ENCODE measurements at places on chromosomes 1 and 21.

DNA sequence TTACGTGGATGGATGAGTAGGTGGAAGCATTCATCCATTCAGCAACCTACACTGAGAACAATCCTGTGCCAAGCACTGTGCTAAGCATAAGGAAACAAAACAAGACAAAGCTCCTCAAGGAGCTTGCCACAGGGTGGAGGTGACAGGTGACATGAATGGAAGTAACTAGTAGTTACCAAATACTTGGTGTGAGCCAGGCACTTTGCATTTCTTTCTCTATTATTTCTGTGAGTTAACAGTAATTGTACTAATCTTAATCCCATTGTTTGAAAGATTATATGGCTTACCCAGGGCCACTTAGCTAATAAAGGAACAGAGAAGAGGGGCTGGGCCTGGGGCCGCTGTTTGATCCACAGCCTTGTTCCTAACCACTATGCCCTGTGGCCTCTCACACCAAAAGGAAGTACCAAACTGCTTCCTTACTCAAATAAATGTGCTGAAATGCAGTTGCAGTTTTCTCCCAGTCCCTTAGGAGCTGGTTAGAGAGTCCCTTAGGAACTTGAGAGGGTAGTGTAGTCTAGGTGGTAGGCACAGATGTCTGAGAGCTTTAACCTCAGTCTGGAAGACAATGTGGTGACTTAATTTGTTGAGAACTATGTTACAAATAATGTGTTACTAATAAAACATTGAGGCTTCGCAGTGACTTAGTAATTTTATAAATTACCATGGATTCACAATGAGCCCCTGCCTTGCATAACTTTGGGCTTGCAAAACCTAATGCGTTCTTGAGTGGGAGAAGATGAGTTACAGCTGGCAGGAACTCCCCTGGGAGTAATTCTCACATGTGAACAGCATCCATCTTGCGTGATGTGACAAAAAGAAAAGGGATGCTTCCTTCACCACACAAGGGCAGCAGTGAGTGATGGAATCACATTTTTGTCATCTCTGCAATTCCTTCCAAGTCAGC is 69.8 kb downstream of the MPZL1 start:
- DNase-seq: no peak

DNA sequence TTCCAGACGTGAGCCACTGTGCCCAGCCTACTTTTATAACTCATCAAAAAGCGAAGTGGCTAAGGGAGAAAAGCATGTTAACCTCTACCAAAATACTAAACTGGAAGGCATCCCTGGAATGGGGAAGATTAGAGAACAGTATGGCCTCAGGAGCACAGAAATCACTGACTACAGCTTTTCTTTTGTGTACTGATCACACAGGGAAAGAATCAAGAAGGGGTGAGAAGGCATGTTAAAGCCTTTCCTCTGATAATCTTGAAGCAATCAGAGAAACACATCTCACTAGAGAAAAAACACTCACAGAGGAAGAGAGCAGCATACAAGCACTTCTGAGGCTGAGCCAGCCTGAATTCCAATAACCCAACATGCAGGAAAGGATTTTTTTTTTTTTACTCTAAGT is 10.7 kb downstream of the PCAT6 start:
- DNase-seq: no peak

- DNase-seq: no peak
These were observed 143.5 kb upstream of the COA6 start for GRCh38 chr1:234229581-234230387.

GRCh38 chr1:12099610-12100009 is 36.5 kb downstream of the TNFRSF8 start:
- no peak for DNase-seq

DNA sequence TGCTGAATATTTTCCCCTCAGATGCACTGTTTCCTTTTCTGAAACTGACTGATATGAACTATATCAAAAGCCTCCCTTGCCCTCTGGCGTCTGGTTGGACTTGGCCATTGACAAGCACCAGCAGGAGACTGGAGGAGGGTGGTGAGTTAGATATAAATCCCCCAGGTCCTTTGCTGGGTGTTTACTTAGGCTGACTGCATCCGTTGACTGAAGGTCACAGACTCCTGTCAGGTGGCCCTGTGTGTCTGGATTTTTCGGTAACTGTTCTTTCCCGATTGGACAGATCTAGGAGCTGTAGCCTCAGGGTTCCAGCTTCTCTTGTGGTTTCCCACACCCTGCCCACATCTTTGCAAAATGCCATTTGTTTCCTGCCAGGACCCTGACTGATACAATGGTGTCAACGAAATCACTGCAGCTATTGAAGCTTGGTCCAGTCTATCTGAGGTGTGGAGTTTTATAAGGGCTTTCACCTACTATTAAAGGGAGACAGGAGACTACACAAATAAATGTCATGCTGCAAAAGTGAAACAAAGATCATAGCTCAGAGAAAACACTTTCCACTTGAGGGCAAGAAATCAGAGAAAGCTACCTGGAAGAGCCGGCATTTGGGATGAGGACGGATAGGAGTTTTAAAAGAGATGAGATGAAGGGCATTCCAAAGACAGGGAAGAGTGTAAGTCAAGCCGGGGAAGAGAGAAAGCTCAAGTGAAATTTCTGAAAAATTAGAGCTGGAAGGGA is 1.5 kb upstream of the MAGI3 start:
- DNase-seq: no peak

GRCh38 chr1:60727552-60727951 is 354.8 kb upstream of the NFIA start:
- no peak for DNase-seq

GRCh38 chr21:16073586-16073985 is 343.8 kb downstream of the USP25 start:
- DNase-seq: peak; percentile 74

- DNase-seq: no peak
These were observed 17.1 kb downstream of the ATP5PF start for GRCh38 chr21:25717491-25718147.

DNA sequence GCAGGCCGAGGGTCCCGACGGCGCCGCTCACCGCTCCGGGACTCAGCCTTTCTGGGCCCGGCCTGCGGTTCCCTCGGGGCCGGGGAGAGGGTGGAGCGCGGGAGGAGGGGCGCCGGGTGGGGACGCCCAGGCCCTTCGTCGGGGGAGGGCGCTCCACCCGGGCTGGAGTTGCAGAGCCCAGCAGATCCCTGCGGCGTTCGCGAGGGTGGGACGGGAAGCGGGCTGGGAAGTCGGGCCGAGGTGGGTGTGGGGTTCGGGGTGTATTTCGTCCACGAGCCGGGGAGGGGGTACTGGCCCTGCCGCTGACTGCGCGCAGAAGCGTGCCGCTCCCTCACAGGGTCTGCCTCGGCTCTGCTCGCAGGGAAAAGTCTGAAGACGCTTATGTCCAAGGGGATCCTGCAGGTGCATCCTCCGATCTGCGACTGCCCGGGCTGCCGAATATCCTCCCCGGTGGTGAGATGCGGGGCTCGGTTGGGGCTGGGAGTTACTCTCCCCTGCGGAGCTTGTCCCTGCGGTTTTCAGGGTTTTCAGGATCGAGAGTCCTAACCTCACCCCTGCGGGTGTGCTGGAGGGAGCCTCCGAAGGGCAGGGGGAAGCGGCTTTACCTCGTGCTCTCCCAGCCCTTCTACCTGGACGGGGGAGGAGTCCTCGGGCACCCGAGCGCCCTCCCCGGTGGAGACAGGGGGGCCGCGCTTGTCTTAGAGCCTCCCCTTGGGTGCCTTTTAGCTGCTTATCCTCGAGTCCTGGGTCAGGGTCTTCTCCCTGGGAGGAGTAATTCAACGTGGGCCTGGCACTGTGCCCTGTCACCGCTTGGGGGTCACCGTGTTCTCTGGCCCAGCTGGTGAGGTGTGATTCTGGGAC is 2.1 kb downstream of the SAMD11 start:
- DNase-seq: no peak

Measured in cerebellar cortex (tissue), 1 donor.